ENCODE measurements at places on chromosomes 3 and 15.

DNA sequence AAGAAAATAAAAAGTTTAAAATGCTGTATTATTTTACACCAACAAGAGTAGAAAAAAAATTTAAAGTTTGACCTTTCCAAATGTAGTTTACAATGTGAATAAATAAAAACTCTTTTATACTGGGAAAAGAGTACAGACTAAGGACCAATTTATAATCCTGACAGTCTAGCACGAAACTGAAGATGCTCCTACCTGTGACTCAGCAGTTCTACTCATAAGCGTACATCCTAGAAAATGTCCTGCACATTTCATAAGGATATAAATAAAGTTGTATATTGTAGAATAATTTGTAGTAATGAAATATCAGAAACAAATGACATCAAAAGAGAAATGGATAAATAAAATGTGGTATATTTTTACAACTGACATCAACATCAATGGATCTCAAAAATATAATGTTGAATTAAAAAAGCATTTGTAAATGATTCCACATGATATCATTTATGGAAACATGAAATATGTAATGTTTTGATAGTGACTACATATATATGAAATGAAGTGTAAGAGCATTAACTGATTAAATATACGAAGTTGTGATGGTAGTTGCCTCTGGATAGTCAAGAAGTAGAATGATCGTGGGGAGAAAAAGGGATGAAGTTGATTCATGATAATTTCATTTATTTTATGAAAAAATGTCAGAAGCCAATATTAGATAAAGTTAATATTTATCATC lies 161.3 kb upstream of the CBLB start:
- DNase-seq, result no peak

DNA sequence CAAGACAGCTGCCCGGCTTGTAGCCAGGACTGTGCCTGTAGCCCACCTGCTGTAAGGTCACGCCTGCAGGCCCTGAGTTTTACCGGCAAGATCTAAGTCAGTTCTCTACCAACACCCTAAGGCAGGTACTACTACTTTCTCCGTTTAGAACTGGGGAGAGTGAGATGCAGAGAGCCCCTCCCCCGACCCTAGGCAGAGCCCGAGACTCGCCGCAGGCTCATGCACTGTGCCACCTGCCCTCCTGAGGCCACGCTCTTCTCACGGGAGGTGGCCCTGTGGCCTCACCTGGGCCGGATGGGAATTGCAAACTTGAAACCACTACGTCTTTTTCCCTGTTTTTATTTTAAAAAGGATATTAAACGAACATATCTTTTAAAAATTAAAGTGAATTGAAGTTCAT lies 36.9 kb upstream of the PCSK6 start:
- no peak for DNase-seq

- no peak for DNase-seq
Measured at GRCh38 chr3:116135457-116136085, 309.7 kb downstream of the LSAMP start.

GRCh38 chr3:10928961-10929471 lies 63.5 kb upstream of the SLC6A1 start:
- no peak for DNase-seq

DNA sequence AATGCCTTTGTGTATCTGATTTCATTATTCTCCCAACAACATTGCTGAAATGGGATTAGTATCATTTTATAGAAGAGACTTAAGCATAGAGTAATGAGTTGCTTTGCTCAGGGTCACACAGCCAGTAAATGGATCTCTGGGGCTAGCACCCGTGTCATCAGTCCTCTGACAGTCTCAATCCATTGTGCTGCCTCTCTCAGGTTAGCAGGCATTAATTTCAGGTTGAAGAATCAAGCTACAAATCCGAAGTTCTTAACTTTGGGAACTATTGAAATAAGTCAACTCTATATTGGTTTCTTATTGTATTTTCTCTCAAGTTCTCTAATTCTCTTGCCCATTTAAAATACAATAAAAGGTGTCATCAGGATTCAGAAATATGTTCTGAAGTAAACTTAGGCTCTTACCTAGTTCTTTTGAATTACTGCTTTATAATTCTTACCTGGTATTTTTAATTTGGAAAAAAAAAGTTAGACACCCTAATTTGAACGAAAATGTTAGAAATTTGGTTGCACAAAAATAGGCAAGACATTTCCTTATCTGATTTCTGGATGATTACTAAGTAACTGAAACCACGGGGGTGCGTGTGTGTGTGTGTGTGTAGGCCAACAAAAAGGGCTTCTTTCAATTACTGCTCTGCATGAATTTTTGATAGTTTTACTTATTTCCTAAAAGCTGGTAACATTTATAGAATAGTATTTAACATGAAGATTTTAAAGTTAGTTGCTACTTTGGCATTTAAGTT lies 189.8 kb downstream of the MBNL1 start:
- no peak for DNase-seq

DNA sequence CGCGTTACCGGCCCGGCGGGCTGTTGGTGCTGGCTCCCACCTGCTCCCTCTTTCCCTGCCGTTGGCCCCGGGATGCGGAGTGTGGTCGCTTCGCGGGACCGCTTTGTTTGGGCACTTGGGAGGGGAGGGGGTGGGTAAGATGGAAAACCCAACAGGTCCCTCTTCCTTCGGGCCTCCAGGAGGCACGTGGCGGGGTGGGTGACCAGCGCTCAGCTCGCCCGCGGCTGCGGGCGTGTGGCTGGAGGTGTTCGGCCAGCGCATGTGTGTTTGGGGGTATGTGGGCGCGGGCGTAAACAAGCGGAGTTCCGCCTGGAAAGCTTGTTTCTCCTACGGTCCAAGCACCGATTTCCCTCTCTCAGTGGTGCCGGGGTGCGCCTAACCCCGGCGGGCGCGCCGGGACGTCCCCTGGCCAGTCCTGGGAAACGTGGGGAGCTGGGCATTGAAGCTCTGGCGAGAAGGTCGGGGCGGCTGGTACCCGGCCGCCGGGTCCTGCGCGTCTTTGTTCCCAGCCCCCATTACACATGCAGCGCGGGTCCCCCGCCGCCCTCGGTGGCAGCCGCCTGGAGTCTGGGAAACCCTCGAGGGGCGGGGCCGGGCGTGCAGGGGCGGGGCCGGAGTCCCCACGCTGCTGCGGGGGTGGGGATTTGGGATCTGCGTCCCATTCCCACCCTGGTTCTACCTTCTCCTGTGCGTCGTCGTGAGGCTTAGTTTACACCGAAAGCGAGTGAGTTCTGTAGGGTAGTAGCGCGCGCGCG lies 1.4 kb downstream of the ACVR2B start:
- DNase-seq, result peak; percentile 62

DNA sequence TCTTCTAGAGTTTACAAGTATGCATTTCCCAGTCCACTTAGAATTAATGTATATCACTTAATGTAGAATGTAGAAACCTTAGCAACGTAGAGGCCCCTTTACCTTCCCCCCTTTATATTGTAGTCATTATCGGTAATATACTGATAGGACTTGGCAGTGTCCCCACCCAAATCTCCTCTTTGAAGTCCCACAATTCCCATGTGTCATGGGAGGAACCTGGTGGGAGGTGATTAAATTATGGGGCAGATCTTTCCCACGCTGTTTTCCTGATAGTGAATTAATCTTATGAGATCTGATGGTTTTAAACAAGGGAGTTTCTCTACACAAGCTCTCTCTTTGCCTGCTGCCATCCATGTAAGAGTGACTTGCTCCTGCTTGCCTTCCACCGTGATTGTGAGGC lies 31.0 kb downstream of the ARL8B start:
- no peak for DNase-seq

DNA sequence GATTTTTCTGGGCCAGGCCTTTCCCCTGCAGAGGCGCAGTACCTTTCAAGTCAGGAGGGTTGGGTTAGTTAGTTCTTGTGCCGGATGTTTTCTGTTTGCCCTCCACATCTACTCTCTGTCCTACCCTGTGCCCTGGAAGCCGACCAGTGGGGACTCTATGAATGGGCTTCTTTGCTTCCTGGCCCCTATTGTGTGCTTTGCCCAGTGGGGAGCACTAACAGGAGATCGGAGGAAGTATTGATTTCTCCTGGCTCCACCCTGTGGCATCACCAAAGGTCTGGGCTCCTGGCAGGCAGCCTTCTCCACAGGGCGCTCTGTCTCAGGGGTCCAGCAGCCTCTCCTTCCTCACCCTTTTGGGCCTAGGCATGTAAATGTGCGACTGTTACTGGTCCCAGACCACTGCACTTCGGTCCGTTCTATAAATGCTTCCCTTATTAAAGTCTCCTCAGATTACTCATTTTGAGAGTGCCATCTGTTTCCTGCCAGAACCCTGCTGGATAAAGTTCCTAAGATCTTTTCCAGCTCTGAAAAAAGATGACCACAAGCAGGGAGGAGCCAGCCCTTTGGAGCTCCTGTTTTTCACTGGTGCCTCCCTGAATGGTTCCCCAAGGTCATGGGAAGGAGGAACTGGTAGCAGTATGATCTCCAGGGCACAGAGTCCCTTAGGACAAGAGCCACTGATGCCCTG lies 44.5 kb downstream of the CTDSPL start:
- DNase-seq, result no peak

DNA sequence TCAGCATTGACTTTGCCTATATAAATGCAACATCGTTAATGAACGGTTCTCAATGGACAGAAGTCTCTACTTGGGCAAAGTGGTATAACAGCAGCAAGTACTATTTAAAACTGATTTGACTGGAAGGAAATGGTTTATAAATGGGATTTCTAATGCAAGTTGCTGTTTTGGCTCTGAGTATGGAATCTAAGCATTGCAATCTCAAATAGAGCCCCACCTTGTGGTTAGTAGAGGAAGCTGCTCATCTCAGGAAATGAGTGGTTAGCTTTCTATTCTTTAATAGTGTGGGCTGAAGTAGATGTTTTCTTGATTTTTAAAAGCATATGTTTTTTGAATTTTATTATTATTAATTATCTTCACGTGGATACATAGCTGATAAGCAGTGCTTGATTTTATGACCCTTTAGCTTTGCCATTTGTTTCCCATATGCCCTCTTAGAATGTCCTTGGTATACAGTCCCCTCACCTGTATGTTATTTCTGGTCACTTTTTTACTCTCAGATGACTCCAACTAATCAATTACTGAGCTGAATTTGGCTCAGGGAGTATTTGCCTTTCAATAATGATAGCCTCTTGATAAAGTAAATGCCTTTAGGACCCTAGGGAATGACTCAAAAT lies 67.1 kb downstream of the OXSM start:
- peak; percentile 3 for DNase-seq

- DNase-seq, result no peak
Measured at GRCh38 chr15:39083213-39083612, 497.7 kb upstream of the THBS1 start.

DNA sequence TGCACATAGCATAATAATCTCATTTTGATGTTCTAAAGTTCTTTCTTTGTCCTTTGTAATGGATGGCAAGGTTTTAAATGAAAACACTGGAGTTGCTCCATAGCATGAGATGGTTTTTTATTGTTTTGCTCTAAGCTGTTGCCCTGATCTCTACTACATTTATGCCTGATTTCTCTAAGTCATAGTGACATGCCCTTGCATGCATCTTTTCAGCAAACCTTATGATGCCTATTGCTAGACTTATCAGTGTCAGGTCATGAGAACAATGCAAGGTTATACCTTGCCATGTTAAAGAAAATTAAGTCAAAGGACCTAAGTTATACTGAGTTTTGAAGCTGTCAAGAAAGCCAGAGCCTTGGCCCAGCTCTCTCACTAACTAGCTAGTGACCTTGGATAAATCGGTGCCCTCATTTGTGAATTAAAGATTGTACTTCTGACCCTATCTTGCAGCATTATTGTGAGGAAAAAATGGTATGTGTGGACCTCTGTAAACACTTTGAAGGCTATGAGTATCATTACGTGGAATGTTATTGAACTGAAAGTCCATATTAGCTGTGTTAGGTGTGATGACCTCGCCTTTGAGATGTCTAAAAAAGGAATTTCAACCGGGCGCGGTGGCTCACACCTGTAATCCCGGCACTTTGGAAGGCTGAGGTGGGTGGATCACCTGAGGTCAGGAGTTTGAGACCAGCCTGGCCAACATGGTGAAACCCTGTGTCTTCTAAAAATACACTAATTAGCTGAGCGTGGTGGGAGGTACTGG lies 256.4 kb upstream of the UBE2E1 start:
- no peak for DNase-seq

GRCh38 chr3:36697229-36698001 lies 66.9 kb downstream of the DCLK3 start:
- DNase-seq, result no peak

- no peak for DNase-seq
Measured at GRCh38 chr3:156985711-156986110, 159.6 kb downstream of the LEKR1 start.

- no peak for DNase-seq
Measured at GRCh38 chr3:193963808-193964516, 172.0 kb upstream of the HES1 start.

DNA sequence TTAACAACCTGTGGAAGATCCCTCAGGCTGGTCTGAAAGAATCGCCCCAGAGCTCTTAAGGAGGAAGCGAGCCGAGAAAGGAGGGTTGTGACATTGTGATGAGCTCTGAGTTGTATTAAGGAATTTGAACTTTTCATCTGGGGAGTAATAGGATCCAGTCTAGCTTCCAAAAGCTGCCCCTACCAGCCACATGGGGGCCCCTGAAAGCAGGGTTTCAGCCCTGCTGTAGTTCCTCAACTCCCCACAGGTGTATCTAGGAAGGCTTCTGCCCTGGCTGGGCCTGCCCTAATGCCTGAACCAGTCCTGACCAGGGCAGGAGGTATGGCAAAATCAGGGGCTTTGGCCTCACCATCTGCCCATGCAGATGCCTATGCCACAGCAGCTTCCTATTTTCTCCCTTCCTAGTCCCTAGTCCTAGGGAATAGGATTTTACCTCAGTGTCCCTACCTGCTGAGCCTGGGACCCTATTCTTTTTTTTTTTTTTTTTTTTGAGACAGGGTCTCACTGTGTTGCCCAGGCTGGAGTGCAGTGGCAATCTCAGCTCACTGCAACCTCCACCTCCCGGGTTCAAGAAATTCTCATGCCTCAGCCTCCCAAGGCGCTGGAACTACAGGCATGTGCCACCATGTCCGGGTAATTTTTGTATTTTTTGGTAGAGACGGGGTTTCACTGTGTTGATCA lies 5.0 kb upstream of the AP3S2 start:
- no peak for DNase-seq

DNA sequence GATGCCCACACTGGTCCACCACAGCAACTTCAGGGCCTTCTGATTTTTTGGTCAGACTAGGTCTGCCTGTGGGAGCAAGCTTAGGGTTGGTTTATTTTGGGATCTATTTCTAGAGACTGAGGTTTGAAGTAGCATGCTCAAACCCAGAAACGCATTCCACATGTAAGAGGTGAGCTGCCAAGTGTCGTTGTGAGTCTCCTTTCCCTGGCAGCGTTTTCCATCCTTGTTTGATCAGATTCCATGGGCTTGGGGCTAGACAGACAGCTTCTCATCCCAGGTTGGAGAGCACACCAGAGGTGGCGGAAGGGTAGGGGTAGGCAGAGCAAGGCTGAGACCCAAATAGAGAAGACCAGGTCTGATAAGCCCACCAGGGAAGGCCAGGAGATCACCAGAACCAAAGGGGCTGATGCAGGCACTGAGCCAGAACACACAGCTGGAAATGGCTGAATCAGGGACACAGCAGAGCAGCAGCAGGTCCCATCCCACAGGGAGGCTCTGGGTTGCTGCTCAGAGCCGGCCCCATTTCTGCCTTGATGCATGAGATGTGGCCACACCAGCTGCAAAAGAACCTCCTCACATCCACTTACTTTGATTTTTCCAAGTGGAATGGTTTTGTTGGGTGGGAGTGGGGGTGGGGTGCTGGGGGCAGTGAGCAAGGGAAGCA lies 186.8 kb downstream of the THSD4 start:
- no peak for DNase-seq

- no peak for DNase-seq
Measured at GRCh38 chr3:132637590-132637989, 22.0 kb downstream of the ACAD11 start.

Data from NCI-H1092 (cell line).